ENCODE measurements at places on chromosomes 2 and 18.
A peak's percentile ranks its signal among the peaks of the same experiment; 100 is the strongest.

- DNase-seq, result no peak
Observed at GRCh38 chr2:120876526-120877280, 141.0 kb downstream of the GLI2 start.

DNA sequence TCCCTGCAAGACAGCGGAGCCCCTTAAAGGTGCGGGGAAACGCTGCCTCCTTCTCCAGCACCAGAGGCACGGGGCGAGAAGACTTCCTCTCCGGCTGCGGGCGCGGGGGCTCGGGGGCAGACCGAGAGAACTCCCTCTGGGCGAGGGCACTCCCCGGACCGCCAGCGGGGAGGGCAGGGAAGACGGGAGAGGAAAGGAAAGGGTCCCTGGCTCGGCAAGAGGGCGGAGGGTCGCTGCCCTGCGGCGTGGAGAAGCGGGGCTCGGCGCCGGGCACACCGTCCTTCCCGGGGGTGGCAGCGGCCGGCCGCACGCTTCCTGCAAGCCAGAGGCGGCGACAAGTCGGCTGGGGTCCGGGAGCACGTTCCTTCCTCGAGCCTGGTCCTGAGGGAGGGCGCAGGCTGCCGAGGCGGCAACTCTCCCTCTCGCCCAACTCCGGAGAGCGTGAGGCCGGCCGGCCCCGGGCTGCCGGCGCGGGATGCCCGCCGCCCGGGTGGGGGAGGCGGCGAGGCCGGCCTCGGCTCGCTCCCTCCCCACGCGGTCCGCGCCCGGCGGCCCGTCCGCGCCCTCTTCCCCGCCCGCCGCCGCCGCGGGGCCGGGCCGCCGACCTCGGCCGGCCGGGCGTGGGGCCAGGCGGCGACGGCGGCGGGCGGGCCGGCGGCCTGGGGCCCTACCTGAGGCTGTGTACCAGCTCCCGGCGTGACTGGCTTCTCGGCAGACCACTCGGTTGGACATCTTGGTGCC is 1.1 kb downstream of the MEMO1 start:
- DNase-seq, result peak; percentile 10

- DNase-seq, result peak; percentile 69
Observed at GRCh38 chr2:62794791-62795190, 89.3 kb downstream of the EHBP1 start.

DNA sequence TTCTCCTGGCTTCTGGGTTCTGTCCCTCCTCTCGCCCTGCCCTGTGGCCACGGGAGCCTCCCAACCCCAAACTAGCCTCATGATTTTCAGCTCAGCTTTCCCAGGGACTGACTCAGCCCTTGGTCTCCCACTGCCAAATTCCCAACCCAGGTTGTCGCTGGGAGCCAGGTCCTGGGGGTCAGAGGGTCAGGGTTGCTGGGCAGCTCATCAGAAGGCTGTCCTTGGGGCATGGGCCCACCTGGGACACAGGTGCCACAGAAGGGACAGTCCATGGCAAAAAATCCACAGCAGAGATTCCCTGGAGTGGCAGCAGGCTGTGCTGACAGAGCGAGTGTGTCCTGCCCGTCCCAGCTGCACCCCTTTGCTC is 180.4 kb downstream of the TWIST2 start:
- no peak for DNase-seq

GRCh38 chr2:111100087-111100764 is 20.5 kb upstream of the BCL2L11 start:
- DNase-seq, result no peak

DNA sequence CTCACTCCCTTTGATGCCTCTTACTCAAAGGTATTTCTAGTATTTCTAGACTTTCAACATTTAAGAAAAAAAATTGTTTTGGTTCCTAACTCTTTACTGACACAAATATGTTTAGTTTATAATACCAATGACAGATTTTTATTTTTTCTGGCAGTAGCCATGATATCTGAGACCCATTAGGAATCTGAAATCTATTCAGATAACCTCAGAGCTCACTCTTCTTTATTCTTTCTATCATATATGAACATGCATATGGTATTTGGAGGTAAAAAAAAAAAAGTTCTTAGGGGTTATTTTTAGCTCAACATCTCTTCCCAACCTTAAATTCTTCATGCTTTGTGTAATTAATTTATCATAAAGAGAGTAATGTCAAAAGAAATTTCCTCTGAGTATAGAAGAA is 465.5 kb downstream of the CDH2 start:
- peak; percentile 28 for DNase-seq
